ENCODE measurements at places on chromosomes 6 and 20. TPM values are rescaled to one million over a fixed set of nuclear protein-coding genes. Genes with fewer than 3 reads are reported as not detected.

DNA sequence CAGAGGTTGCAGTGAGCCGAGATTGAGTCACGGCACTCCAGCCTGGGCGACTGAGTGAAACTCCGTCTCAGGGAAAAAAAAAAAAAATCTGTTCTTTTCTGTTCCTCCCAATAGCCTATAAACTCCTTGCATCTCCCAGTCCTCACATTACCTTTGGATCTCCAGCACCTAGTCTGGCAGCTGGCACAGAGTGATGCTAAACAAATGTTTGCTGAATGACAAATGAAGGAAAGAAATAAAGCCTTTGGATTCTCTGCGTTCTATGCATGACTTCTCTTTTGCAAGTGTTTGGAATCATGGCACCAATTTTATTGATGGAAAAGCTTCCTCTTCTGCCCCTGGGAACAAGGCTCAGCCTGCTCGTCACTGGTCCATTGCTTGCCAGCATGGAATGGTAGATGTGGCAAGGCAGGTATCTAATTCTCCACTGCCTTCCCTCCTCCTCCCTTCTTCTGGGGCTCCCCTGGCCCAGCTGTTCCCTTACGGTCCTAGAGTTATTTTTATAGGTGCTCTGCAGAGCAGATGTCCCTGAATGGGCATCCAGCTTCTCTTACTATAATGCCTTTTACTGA is 53.6 kb upstream of the FYN start:
- H3K27me3 ChIP-seq = no peaks in the 10 kb centered on the region
- DNase-seq = no peak
- H3K4me3 ChIP-seq = no peak overlapping the region
- peaks cover 21% of the 10 kb centered on the region for H3K4me1 ChIP-seq

GRCh38 chr6:36377594-36377993 is 9.9 kb downstream of the ETV7 start:
- DNase-seq = no peak
- H3K27ac ChIP-seq = peak overlapping the region; percentile 54
- H3K4me1 ChIP-seq = peaks cover 36% of the 10 kb centered on the region
- no peaks in the 10 kb centered on the region for H3K27me3 ChIP-seq
- peak overlapping the region; percentile 18 for H3K4me3 ChIP-seq

- no peak overlapping the region for H3K27ac ChIP-seq
- H3K27me3 ChIP-seq = no peaks in the 10 kb centered on the region
- H3K36me3 ChIP-seq = no peaks in the 10 kb centered on the region
- H3K4me3 ChIP-seq = no peak overlapping the region
These were observed 146.9 kb upstream of the C6orf118 start for GRCh38 chr6:165456286-165456685.

GRCh38 chr6:116439522-116440051 is 21.6 kb upstream of the CALHM6 start:
- H3K27me3 ChIP-seq = peaks cover 19% of the 10 kb centered on the region
- no peak for DNase-seq
- H3K27ac ChIP-seq = no peak overlapping the region
- peaks cover 5% of the 10 kb centered on the region for H3K4me1 ChIP-seq

GRCh38 chr6:155411154-155412052 is 44.2 kb downstream of the NOX3 start:
- H3K27me3 ChIP-seq = no peaks in the 10 kb centered on the region
- H3K4me1 ChIP-seq = no peaks in the 10 kb centered on the region
- no peak overlapping the region for H3K27ac ChIP-seq
- H3K36me3 ChIP-seq = no peaks in the 10 kb centered on the region

GRCh38 chr6:147046141-147046877 is 157.9 kb upstream of the STXBP5 start:
- H3K36me3 ChIP-seq = no peaks in the 10 kb centered on the region
- H3K4me3 ChIP-seq = no peak overlapping the region
- peaks cover 2% of the 10 kb centered on the region for H3K27me3 ChIP-seq
- H3K27ac ChIP-seq = no peak overlapping the region

DNA sequence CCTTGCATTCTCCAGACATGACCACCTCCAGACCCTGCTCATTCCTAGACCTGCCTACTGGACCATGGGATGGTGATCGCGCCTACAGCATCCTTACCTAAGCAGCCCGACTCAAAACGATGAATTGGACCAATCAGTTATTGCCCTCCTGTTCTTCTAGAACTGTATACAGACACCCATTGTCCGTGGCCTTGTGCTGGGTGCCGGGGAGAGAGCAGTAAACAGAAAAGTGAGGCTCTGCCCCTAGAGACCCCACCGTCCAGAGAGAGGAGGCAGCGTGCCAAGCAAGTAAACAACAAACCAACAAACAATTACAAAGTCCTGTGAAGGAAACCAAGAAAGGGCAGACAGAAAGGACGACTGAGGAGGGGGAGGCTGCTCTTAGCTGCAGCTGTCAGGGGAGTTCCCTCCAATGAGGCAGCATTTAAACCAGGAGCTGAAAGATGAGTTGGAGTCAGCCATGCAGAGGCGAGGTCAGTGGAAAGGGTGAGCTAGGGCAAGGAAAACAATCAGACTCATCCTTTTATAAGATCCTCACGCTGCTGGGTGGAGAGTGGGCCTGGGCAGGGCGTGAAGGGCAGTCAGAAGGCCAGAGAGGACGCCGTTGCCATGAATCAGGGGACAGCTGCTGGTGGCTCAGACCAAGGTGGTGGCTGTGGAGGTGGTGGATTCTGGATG is 37.6 kb upstream of the BLCAP start:
- H3K27ac ChIP-seq = no peak overlapping the region
- H3K27me3 ChIP-seq = peaks cover 57% of the 10 kb centered on the region
- no peak overlapping the region for H3K4me3 ChIP-seq
- H3K36me3 ChIP-seq = no peaks in the 10 kb centered on the region
- DNase-seq = no peak

DNA sequence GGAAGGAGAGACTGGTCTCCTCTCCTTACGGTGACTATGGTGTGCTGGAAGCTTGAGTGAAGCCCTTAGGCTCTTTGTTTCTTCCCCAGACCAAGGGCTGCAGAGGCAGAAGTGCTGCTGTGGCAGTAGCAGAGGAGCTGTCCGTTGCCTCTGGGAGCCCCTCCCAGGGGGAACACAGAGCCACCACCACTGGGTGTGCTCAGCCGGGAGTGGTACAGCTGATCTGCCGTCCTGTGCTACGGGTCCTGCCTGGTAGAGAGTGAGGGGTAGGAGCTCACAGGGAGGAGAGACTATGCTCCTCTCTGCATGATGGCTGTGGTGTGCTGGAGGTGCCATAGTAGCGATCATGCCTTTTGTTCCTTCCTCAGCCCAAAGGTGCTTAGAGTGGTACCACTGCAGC is 318.7 kb downstream of the DOK5 start:
- no peak for DNase-seq
- no peak overlapping the region for H3K4me3 ChIP-seq
- H3K27ac ChIP-seq = no peak overlapping the region
- H3K36me3 ChIP-seq = no peaks in the 10 kb centered on the region
- no peaks in the 10 kb centered on the region for H3K4me1 ChIP-seq
- H3K27me3 ChIP-seq = no peaks in the 10 kb centered on the region

DNA sequence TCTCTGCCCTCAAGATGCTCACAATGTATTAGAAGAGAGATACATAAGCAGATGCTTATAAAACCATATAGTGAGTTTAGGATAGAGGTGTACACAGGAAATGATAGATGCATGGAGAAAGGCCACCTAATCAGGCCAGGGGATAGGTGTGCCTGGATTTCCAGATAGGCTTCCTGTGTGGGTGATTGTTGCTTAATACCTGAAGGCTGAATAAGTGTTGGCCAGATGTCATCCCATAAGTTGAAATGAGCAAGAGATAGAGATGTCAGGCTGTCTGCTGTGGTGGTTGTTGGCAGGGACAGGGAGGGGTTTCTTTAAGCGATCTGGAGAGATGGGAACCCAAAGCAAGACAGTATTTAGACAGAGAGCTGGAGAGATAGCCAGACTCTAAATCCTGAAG is 109.8 kb upstream of the SGK1 start:
- DNase-seq = no peak
- no peak overlapping the region for H3K27ac ChIP-seq
- H3K4me3 ChIP-seq = no peak overlapping the region

DNA sequence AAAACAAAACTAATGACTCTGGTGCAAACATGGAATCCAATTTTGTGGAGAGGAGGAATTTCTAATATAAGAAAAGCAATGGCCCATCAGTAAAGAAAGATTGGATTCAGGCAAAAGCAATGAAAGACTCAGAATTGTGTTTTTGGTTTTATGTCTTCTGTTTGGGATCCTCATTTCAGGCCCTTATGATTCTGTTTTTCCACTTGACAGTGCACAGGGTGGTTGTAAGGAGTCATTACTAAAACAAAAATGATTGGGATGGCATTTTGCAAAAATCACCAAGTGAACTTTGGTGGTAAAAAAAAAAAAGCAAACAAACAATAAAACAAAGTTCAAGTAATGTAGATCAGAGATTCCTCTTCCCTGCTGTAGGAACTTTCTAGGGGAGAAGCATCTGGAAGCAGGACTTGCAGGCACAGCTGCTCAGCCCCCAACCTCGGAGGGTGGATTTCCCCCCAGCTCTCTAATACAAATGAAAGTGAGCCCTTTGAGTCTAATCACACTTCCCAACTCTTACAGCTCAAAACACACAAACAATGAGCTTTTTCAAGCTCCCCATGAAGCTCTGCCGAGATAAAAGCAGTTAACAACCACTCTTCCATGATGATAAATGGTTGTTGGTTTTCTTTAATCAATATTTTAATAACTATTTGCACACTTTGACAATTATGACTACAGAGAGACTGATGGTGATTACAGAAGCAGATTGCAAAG is 177.7 kb downstream of the ZDHHC14 start:
- H3K4me1 ChIP-seq = peaks cover 64% of the 10 kb centered on the region
- DNase-seq = no peak
- peaks cover 18% of the 10 kb centered on the region for H3K27me3 ChIP-seq

- H3K36me3 ChIP-seq = no peaks in the 10 kb centered on the region
- no peak overlapping the region for H3K4me3 ChIP-seq
- no peak overlapping the region for H3K27ac ChIP-seq
- no peaks in the 10 kb centered on the region for H3K27me3 ChIP-seq
- peaks cover 3% of the 10 kb centered on the region for H3K4me1 ChIP-seq
These were observed 56.4 kb upstream of the NCOA3 start for GRCh38 chr20:47445291-47445690.

DNA sequence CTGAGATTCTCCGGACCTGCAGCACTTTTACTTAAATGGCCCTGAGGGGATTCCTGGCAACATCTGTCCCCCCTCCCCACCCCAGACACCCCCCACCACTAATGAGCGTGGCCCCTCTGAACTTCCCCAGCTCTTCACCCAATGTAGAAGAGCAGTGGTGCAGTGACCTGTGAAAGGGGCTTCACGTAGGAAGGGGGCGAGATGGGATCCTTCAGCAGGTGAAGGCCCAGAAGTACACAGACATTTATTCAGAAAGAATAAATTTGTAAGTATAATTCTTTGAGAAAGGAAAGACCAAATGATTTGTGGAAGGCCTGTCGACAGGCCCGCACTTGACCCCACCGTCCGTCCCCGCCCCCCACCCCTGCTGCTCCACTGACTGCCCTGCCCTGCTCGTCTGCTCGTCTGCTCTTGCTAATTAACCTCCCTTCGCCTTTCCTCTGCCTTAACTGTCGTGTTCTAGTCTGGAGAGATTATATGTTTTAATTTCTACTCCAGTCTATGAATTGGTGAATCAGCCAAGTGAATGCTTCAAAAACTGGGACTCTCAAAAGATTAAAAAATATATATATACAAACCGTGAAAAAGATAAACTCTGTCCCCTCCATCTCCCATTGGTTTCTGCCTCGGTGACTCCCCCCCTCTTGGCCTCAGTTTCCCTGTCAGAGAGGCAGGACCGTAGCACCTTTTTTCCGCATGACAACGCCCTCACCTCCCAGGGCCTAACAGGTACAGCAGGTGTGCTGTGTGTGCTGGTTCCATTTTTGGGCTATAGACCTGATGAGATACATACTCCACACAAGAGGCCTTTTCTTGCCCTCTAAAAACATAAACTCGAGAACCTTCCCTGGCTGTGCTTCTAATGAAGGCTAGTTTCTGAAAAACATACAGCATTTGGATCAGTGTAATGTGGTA is 49.2 kb downstream of the GNAS start:
- peaks cover 64% of the 10 kb centered on the region for H3K36me3 ChIP-seq
- no peak overlapping the region for H3K27ac ChIP-seq
- no peak for DNase-seq
- H3K4me3 ChIP-seq = no peak overlapping the region
- no peaks in the 10 kb centered on the region for H3K27me3 ChIP-seq

- DNase-seq = no peak
- no peak overlapping the region for H3K4me3 ChIP-seq
- no peaks in the 10 kb centered on the region for H3K4me1 ChIP-seq
- H3K27me3 ChIP-seq = no peaks in the 10 kb centered on the region
- no peaks in the 10 kb centered on the region for H3K36me3 ChIP-seq
These were observed 136.1 kb downstream of the TFAP2A start for GRCh38 chr6:10278746-10279145.

GRCh38 chr6:91088515-91088914 is 501.6 kb upstream of the MAP3K7 start:
- H3K4me1 ChIP-seq = no peaks in the 10 kb centered on the region
- H3K36me3 ChIP-seq = no peaks in the 10 kb centered on the region
- H3K4me3 ChIP-seq = no peak overlapping the region
- H3K27me3 ChIP-seq = no peaks in the 10 kb centered on the region

- H3K27me3 ChIP-seq = no peaks in the 10 kb centered on the region
- peak overlapping the region; percentile 29 for H3K4me3 ChIP-seq
- peak; percentile 86 for DNase-seq
- H3K4me1 ChIP-seq = peaks cover 73% of the 10 kb centered on the region
- no peaks in the 10 kb centered on the region for H3K36me3 ChIP-seq
These were observed 59.6 kb upstream of the TAGAP start for GRCh38 chr6:159104163-159104925.

DNA sequence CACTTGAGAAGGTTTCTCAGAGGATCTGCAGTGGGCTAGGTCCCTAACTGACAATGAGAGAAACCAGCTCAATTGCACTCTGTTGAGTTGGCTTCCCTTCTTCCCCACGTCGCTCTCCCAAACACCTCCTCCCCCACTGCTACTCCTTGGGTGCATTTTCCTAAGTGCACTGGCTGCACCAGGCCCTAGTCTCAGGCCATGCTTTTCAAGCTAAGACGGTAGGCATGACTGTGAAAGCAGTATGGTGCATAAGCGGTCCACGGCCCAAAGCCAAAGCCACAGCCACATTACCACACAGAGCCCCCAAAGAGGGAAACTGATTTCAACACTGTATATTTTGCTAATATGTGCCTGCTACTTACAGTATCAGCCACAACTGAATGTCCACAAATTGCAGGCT is 62.1 kb upstream of the RBM24 start:
- no peaks in the 10 kb centered on the region for H3K27me3 ChIP-seq
- no peaks in the 10 kb centered on the region for H3K36me3 ChIP-seq
- H3K4me3 ChIP-seq = no peak overlapping the region
- no peak for DNase-seq
- no peaks in the 10 kb centered on the region for H3K4me1 ChIP-seq

- peak overlapping the region; percentile 76 for H3K4me3 ChIP-seq
- peak; percentile 48 for DNase-seq
- peaks cover 7% of the 10 kb centered on the region for H3K4me1 ChIP-seq
- H3K27ac ChIP-seq = peak overlapping the region; percentile 31
- peaks cover 36% of the 10 kb centered on the region for H3K27me3 ChIP-seq
These were observed 686 bp downstream of the TMEM170B start for GRCh38 chr6:11538052-11538818.

- no peaks in the 10 kb centered on the region for H3K36me3 ChIP-seq
- peaks cover 10% of the 10 kb centered on the region for H3K4me1 ChIP-seq
- no peaks in the 10 kb centered on the region for H3K27me3 ChIP-seq
- DNase-seq = no peak
- no peak overlapping the region for H3K27ac ChIP-seq
- H3K4me3 ChIP-seq = no peak overlapping the region
These were observed 187.1 kb upstream of the MAN1A1 start for GRCh38 chr6:119536666-119537065.

The DZANK1 gene
- total RNA-seq = 1.7 TPM

The MCM3 gene
- total RNA-seq = 262 TPM

The RFX6 gene
- total RNA-seq = not detected

The LAMA2 gene
- not detected for total RNA-seq

The SLC52A3 gene
- total RNA-seq = not detected

The HNF4A gene
- total RNA-seq = not detected

The DLL1 gene
- total RNA-seq = 0.37 TPM

The SIGLEC1 gene
- total RNA-seq = not detected

The SLC24A3 gene
- total RNA-seq = not detected

The BCAS1 gene
- 0.14 TPM for total RNA-seq
